Occipital lobe (tissue), 3 donors: ENCODE measurements at places on chromosomes 12 and 14. TPM values are rescaled to one million over a fixed set of nuclear protein-coding genes. Genes with fewer than 3 reads are reported as not detected.

The DDN gene
- 9.2 TPM for total RNA-seq

The LHX5 gene
- total RNA-seq: not detected

The CISTR gene
- total RNA-seq: not detected

The LRP1-AS gene
- not detected for total RNA-seq

The ADGRD1 gene
- 1.9 TPM for total RNA-seq

The ARHGDIB gene
- total RNA-seq: 5.8 TPM

The CS gene
- 90.9 TPM for total RNA-seq

The KRT72 gene
- total RNA-seq: not detected

The HOXC12 gene
- not detected for total RNA-seq

The KRT76 gene
- not detected for total RNA-seq

The TOMM20L gene
- not detected for total RNA-seq

The WNT5B gene
- 30.7 TPM for total RNA-seq

The OASL gene
- total RNA-seq: 0.16 TPM

The FIGNL2 gene
- 0.47 TPM for total RNA-seq

The SRRM4 gene
- total RNA-seq: 6.4 TPM
